ENCODE measurements at places on chromosomes 5 and 9.

DNA sequence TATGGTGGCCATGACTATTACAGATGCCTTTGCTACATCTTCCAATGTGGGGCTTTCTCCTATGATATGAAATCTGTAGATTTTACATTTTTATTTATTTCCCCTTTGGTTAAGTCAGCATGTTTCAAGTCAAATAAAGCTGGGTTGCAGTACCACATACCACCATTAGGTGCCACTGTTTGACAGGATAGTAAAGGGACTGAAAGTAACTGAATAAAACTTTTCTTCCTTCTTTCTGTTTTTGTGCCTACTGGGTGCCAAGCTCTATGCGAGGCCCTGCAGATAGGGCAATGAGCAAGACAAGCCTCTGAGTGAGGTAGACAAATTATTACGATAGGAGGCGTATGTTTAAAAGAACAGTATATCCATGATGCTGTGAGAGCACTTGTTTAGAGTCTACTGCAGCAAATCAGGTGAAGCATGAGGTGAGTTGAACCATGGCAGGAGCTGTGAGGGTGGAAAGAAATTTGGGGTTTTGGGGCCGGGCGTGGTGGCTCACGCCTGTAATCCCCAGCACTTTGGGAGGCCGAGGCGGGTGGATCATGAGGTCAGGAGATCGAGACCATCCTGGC lies 64.8 kb downstream of the GDNF start:
- DNase-seq = no peak

- DNase-seq = no peak
These were observed 130.2 kb upstream of the CCDC152 start for GRCh38 chr5:42626462-42626861.

GRCh38 chr5:135016861-135017290 lies 17.2 kb downstream of the PITX1 start:
- no peak for DNase-seq

- DNase-seq = no peak
These were observed 248.7 kb downstream of the SLIT3 start for GRCh38 chr5:169052207-169052606.

DNA sequence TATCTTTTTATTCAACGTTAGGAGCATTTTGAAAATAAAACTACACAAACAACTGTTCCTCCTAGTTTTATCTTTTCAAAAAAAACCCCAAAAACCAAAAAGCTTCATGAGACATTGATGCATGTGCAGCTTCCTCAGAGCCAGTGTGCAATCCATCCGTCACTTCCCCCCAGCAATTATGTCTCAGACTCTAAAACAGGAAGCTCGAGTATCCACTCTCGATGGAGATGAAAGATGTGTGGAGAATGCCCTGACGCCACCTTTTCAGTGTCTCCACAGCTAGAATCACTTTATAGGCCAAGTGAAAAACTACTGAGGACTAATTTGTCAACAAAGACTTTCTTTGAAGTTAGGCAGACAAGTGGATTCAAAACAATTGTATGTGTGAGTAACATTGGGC lies 408.9 kb upstream of the SMARCA2 start:
- no peak for DNase-seq

All from T-cell (primary cell).